ENCODE measurements at places on chromosomes 4 and X.

DNA sequence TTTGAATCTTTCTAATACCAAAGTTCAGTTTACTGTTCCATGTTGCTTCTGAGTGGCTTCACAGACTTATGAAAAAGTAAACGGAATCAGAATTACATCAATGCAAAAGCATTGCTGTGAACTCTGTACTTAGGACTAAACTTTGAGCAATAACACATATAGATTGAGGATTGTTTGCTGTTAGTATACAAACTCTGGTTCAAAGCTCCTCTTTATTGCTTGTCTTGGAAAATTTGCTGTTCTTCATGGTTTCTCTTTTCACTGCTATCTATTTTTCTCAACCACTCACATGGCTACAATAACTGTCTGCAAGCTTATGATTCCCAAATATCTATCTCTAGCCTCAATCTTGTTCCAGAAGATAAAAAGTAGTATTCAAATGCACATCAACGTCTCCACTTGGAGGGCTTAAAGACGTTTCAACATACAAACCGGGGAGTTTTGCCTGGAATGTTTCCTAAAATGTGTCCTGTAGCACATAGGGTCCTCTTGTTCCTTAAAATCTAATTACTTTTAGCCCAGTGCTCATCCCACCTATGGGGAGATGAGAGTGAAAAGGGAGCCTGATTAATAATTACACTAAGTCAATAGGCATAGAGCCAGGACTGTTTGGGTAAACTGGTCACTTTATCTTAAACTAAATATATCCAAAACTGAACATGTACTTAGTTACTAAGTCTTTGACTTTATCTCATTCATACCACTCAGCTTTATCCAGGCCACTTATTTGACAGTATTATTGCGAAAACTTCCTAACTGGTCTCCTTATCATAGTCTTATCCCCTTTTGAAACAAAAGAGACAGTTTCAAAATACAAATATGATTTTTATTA lies 3.6 kb upstream of the AFP start:
- no peaks in the 10 kb centered on the region for H3K36me3 ChIP-seq
- no peak for DNase-seq
- no peaks in the 10 kb centered on the region for H3K27me3 ChIP-seq
- no peak overlapping the region for H3K27ac ChIP-seq
- H3K4me1 ChIP-seq: no peaks in the 10 kb centered on the region

- no peak overlapping the region for H3K4me3 ChIP-seq
- no peaks in the 10 kb centered on the region for H3K27me3 ChIP-seq
- H3K36me3 ChIP-seq: no peaks in the 10 kb centered on the region
- peaks cover 4% of the 10 kb centered on the region for H3K4me1 ChIP-seq
Measured at GRCh38 chrX:74521961-74522751, 92.3 kb downstream of the RLIM start.

DNA sequence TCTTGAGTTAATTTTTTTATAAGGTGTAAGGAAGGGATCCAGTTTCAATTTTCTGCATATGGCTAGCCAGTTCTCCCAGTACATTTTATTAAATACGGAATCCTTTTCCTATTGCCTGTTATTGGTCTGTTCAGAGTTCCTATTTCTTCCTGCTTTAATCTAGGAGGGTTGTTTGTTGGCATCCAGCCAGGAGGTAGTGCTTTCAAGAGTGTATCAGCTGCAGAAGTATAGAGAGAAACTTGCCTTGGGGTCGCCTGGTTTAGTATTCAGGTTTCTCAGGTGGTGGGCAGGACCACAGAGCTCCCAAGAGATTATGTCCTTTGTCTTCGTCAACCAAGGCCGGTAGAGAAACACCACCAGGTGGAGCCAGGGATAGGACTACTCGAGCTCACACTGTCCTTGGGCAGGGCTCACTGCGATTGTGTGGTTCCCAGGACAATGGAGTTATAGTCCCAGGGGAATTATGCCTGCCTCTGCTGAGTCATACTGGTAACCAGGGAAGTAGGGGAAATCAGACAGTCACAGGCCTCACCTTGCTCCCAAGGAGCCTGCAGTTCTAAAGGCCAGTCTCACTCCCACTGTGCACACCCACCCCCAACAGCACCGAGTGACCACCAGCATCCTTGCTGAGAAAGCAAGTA lies 168.1 kb downstream of the VSIG4 start:
- H3K4me1 ChIP-seq: no peaks in the 10 kb centered on the region
- DNase-seq: no peak
- H3K27ac ChIP-seq: no peak overlapping the region
- no peak overlapping the region for H3K4me3 ChIP-seq

DNA sequence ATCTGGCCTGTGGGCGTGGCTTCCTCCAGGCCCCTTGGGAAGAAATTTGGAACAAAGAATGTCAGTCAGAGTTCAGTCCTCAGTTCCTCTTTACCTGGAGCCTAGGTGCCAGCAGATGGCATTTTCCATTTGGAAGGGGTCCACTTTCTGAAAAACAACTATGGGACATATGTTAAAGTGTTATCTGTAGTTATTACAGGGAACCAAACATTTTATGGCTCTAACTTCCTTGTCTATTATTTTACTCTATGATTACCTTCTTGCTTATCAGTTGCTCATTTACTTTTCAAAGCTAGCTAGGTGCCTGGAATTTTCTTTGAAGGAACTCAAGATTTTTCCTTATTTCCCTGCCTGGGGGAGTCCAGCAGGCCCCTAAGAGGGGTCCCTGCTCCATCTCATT lies 159.8 kb upstream of the PUDP start:
- no peaks in the 10 kb centered on the region for H3K4me1 ChIP-seq
- H3K27ac ChIP-seq: no peak overlapping the region
- DNase-seq: no peak

DNA sequence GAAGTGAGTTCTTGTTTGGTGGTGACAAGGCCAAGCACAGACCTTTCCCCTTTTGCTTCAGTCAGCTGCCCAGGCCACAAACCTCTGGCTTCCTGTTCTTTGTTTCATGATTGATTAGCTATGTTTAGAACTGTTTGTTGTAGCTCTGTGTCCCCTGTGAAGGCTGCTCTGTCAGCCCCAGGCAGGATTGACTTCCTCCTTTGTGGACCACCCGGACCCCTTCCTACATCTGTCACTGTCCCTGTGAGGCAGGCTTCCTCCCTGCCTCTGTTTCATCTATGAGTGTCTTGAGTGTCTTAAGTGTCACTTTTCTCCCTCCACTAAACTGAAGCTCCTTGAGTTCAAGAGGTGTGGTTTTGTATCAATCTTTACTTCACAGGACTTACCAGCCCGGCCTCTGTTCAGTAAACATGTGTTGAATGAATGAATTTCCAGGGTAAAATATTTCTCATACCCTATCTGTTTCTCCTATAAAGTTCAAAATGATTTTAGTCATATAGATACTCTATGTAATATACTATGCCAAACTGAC lies 83.5 kb downstream of the ZNF674 start:
- H3K27me3 ChIP-seq: no peaks in the 10 kb centered on the region
- peaks cover 6% of the 10 kb centered on the region for H3K36me3 ChIP-seq
- H3K27ac ChIP-seq: no peak overlapping the region
- H3K4me1 ChIP-seq: no peaks in the 10 kb centered on the region

Data from right atrium auricular region (tissue), 2 donors.